ENCODE measurements at places on chromosomes 12 and 14.

GRCh38 chr12:22626406-22626805 lies 1.4 kb downstream of the ETNK1 start:
- DNase-seq = no peak

- DNase-seq = no peak
These were observed 202.8 kb upstream of the PELI2 start for GRCh38 chr14:55915456-55915855.

- DNase-seq = no peak
These were observed 12.8 kb downstream of the MEG3 start for GRCh38 chr14:100838493-100839314.

- no peak for DNase-seq
These were observed 78.7 kb downstream of the FZD10 start for GRCh38 chr12:130240831-130241590.

DNA sequence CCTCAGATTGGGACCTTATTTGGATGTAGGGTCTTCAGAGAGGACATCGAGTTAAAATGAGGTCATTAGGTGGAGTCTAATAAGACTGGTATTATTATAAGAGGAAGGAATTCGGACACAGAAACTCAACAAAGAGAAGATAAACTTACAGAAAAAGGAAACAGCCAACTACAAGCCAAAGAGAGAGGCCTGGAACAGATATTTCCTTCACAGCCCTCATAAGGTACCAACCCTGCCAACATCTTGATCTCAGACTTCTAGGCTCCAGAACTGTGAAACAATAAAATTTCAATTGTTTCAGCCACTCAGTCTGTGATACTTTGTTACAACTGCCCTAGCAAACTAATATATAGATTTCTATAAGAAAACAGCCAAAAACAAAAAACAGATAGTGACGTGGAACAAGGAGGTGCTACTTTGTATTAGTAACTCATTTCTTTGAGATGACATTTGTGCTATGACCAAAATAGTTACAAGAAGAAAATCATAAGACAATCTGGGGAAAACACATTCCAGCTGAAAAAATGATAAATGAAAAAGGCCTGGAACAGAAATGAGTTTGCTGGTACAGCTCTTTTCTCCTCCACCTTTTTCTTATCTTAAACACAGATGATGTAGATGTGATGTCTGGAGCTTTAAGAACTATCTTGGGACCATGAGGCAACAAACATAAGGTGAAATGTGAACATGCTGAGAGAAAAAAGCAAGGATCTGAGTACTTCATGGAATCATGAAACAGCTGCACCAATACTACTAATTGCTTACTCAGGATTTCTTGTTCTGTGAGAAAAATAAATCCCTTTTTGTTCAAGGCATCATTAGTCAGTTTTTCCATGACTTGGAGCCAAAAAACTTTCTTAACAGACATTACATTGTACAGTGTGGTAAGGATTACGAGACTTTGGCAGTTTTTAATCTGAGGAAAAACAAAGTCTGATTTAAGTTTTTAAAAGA lies 243.2 kb downstream of the ANO6 start:
- no peak for DNase-seq

GRCh38 chr12:103548622-103549601 lies 38.2 kb upstream of the STAB2 start:
- DNase-seq = peak; percentile 32

DNA sequence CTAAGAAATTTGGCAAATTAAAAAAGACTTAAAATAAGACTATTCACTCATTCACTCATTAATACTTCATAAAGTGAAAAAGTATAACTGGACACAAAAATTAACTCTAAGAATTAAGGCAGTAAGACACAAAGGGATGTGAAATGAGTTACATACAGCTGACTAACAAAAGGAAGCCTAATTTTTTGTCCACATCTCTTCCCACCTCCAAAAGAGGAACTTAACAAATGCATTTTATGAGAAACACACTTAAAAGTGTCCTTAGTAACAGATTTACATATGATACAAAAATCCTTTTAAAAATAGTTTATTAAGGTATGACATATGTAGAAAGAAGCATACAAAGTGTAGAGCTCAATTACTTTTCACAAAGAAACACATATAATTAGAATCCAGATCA lies 88.9 kb downstream of the NUMB start:
- no peak for DNase-seq

DNA sequence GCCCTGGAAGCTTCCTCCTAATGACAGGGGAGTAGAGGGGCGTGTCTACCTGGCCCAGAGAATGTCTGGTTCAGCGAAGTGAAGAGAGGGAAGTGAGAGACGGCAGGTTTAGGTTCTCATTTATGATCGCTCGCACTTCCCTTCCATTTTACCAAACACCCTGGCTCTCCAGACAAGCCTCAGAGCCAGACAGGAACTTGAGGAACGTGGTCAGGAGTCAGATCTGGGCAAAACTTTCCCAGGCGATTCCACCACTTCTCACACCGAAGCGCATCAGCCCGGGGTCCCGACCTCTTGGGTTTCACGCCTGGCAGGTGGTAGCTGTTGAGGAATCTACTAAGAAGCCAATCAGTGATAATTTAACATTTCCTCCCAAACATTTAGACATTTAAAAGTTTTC lies 21.3 kb downstream of the ACTN1 start:
- DNase-seq = no peak

DNA sequence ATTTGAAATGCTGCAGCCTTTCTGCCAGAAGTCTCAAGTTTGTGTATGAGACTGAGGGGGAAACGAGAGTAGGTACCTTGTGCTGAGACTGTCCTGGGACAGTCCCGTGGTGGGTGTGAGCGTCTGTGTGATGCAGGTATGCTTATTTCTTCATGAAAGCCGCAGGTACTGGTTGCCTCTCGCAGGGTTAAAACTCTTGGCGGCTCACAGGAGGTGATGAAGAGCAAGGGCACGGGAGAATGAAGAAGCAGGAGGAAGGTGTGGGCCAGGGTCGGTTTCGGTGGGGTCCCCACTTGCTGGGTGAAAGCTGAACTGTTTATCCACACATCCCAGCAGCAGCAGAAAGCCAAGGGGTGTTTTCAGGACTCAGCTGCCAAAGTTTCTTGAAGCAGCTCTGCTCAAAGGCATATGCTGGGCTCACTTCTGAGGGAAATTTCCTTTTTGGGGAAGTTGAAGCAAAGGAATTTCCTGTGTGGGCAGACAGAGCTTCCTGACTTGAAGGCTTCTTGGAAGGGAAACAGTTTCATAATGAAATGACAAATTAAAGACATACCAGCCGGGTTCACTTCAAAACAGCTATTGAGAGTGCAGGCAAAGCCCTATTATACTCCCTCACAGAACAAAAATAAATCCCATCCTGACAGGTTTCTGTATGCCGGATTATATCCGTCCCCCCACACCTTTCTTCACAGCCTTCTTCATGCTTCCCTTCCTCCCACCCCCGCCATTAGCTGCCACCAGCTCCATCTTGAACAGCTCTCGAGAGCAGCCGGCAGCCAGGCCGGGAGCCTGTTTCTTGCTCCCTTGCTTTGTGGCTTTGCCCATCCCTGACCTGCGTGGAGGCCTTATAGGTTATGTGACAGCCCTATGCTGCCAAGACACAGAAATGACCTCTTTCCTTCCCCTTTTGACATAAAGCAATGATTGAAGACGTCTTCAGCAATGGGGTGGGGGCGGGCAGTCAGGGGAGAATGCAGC lies 116.6 kb downstream of the ETV6 start:
- DNase-seq = peak; percentile 16

DNA sequence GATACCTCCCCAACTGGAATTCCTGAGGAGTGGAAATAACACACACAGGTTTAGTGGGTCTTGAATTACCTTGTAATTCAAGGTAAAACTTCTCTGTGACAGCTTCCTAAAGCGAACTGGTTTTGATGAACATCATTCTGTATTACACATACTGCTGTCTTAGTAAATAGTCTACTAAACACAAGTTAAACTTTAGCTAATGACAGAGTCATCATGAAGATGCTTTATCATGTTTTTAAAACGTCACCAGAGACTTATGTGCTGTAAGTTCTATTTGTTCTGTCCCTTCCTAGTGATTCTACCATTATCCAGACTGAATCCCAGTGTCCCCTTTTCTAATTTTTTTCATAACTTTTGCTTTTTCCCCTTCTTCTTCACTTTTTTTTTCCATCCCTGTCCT lies 11.6 kb upstream of the GXYLT1 start:
- DNase-seq = no peak

- no peak for DNase-seq
These were observed 13.5 kb downstream of the PTPN21 start for GRCh38 chr14:88541324-88541723.

- no peak for DNase-seq
These were observed 158.9 kb downstream of the GPR65 start for GRCh38 chr14:88163731-88164255.

GRCh38 chr14:102951799-102952198 lies 29.3 kb downstream of the AMN start:
- DNase-seq = no peak

DNA sequence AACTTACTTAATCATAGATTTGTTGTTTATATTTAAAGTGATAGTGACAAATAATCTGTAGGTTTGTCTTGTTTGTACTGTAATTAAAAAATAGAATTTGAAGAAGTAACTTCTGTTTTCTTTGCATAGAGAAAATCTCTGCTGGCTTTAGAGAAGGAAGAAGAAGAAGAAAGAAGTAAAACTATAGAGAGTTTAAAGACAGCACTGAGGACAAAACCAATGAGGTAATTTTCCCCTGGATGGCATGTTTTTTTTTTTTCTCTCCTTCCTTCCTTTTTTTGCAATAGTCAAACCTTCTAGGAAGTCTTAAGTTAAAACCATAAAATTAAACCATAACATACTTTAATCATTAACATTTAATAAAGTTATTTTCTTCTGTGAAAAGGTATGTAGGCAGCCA lies 131.9 kb downstream of the DAAM1 start:
- no peak for DNase-seq

- DNase-seq = no peak
These were observed 7.2 kb downstream of the OR8S1 start for GRCh38 chr12:48532601-48533000.

GRCh38 chr12:106953352-106954250 lies 2.1 kb upstream of the TMEM263 start:
- no peak for DNase-seq

DNA sequence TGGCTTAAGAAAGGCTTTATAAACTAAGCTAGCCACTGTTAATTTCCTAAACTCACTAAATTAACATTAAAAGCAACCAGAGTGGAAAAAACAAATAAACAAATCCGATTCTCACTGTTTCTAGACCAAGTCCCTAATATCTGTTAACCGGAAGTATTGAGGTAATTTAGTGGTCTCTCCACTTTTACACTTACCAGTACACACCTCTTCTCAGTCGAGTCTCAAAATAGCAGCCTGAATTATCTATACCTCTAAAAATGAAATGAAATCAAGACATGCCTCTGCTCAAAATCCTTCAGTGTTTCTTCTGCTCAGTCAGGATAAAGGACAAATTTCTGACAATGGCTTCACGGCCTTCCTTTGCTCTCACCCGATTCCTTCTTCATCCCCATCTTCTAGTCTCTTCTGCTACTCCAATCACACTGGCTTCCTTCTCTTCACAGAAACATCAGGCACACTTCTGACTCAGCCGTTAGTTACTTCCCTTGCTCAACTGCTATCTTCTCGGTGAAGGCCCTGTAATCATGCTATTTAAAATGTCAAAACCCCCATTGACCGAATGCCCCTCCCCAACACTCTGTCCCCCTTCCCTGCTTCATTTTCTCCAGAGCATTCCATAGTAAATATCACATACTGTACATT lies 161.3 kb downstream of the KITLG start:
- no peak for DNase-seq

GRCh38 chr12:31371256-31371620 lies 45.3 kb upstream of the SINHCAF start:
- DNase-seq = no peak

GRCh38 chr12:98439981-98440581 lies 75.3 kb upstream of the TMPO start:
- DNase-seq = no peak

DNA sequence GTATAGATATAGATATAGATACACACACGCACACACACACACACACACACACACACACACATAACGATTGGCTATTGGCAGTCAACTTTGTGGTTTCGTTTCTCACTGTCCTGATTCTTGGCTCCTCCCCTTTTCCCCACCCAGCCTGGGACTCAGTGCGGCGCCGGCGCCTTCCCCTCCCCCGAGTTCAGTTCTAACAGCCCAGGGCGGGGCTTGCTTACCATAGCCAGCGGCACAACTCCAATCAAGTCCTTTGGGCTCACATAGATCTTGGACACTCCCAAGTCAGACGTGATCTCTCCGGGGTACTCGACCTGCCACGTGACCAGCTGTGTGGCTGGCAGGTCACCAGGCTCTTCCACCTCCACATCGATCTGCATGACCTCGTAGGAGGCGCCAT lies 484.1 kb downstream of the GLT1D1 start:
- DNase-seq = no peak

DNA sequence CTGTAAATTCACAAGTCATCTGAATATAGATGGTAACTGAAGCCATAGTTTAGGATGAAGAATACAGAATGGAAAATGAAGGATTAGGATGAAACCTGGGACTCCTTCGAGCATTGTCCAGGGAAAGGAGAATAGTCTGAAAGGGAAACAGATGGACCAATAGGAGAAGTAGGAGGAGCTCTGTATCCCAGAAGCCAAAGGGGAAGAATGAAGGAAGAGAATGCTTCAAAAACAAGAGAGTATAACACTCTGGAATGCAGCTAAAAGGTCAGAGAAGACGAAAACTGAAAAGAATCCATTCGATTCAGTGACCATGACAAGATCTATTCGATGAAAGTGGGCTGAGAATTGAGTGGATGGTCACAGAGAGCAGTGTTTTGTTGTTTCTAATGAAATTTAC lies 1.0 kb downstream of the GMFB start:
- DNase-seq = no peak

DNA sequence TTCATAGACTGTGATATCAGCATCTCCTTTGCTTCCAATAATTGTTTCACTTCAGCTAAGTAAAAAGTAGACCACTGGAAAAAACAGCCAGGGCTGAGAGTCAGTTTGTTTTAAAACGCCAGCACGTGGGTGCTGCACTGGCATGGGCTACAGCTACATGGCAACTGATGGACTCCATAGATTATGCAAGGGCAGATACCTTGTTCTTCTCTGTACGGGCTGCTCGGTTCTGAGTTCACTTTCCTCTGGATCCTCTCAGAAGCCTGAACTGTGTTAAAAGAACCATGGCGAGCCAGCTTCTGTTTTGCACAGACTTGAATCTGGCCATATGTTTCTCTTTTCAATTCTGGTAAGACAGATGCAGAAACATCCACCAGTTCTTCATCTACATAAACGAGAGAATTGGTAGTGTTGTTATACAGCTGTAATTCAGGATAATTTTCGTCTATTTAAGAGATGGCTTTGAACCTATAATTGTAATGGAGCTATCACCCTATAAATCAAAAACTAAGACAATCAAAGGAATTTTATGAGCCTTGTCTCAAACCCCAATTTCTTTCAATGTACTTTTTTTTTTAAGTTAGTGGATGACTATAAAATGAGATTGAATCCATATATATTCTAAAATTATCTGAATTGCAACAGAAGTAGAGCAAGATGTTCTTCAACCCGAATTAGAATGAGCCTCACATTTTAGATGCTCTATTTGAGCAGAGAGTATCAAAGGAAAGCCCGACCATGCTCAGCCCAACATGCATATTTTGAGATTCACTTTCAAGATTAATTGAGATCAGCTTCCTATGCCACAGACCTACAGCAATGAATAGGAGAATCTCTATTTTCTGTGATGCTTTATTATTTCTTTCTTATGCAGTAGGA lies 31.5 kb downstream of the E2F7 start:
- no peak for DNase-seq
